ENCODE measurements at places on chromosomes 6 and 20.

DNA sequence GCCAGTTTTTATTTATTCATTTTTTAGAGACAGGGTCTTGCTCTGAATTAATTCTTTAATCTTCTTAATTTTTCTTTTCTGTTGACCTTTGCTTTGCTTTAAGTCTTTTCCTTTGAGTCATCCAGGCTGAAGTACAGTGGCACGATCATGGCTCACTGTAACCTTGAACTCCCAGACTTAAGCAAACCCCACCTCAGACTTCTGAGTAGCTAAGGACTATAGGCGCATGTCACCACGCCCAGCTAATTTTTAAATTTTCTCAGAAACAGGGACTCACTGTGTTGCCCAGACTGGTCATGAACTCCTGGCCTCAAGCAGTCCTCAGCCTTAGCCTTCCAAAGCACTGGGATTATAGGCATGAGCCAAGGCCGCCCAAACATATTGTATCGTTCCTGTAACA lies 71.3 kb upstream of the GNRH2 start:
- DNase-seq: no peak

DNA sequence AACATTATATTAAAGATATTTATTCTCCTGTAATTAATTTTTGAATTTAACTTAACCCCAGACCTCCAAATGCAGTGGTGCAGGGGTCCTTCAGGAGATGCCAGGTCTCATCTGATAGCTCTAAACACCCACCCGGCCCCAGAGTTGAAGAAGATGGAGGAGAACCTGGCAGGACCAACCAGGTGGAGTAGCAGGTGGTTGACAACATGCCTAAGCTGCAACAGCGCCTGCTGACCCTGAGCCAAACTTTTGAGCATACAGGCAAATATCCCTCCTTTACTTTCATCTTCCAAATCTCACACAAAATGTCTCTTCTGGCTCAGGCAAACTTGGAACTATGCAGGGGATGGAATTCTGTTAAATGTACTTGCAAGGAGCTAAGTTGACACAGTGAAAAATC lies 145.3 kb upstream of the TCF21 start:
- DNase-seq: no peak

DNA sequence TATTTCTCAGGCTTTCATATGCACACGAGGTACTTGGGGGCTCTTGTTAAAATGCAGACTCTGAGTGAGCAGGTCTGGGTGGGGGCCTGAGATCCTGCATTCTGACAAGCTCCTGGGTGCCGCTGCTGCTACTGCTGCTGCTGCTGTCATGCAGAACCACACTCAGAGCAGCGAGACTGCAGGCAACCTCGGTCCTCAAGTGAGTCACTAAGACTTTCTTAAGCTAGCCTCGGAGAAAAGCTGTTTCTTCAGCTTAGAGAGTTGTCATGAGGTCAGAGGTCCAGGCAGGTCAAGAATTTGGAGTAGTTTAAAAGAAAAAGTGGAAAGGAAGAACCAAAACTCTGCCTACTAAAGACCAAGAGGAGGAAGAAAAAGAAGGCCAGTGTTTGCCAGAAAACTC lies 92.9 kb downstream of the SPTLC3 start:
- no peak for DNase-seq

DNA sequence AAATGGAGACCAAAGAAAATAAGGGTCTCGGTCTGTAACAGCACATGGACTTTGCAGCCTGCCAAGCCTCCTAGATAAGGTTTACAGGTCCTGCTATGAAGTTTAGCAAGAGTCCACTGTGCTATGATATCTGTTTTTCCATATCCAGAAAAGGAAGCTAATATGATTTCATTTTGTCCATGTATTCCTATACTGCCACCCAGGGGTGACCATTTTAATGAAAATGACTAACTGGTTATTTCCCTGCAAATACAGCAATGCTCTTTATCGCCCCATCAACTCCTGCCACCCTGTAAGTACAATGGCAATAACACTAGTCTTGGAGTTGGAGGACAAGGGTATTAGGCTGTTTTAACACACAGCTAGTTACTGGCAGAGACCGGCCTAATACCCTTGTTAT lies 115.2 kb upstream of the GLP1R start:
- no peak for DNase-seq

- no peak for DNase-seq
These were observed 64.5 kb upstream of the PMEPA1 start for GRCh38 chr20:57774111-57774880.

DNA sequence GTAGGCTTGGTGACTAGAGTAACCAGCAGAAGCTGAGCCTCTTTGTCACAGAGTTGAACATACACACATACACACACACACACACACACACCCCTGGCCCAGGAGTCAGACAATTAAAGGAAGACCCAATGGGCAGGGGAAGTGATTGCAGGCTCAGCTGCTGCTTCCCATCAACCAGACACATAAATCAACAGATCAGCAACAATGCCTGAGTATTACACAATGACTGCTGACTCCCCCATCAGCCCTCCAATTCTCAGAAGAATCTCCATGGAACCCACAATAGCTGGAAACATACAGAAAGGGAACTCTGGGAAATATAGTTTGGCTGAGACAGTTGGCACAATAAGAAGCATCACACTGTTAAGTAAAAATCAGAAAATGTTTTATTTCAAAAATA lies 270.4 kb upstream of the PLCB4 start:
- DNase-seq: no peak

GRCh38 chr20:24761220-24762065 lies 187.6 kb upstream of the CST7 start:
- no peak for DNase-seq

GRCh38 chr20:18403269-18403668 lies 63.6 kb downstream of the DZANK1 start:
- no peak for DNase-seq

DNA sequence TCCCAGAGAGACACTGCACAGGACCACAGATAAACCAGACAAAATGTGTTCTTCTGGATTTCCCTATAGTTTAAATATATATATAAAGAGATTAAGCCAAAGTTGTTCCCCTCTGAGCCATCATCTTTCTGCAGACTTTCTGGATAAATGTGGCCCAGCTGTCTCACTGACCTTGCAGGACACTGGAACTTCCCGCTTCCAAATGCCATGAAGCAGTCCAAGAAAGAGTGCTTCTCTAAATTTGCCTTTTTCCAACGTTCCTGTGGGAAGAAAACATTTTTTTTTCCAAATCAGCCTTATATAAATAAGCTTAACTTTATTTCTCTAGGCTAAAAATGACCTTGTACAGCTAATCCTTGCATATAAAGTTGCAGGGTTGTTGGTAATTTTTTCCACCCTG lies 65.7 kb downstream of the CYP39A1 start:
- no peak for DNase-seq

All from Panc1 (cell line).